ENCODE measurements at places on chromosomes 6 and 20.

DNA sequence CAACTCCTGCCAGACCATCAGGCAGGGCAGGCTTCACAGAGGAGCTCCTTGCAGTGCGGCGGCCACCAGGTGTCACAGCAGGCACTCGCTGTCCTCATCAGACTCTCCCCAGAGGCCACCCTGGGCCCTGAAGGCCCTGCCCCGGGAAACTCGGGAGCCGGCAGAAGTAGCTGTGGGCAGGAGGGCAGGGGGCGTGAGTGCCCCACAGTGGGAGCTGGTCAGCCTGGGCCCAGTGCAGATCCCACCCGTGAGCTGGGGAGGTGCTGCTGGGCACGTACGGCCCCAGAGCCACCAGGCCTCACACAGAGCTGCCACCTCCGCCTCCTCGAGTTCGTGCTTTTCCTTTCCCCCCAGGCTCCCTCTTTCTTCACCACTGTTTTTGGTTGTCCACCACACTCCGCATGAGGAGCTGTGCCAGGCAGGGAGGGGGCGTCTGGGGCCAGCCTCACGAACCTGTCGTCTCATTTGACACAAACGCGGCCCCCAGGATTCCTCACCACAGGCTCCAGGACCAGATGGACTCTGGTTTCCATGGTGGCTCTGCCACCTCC lies 33.8 kb downstream of the FRMD1 start:
- DNase-seq, result no peak

DNA sequence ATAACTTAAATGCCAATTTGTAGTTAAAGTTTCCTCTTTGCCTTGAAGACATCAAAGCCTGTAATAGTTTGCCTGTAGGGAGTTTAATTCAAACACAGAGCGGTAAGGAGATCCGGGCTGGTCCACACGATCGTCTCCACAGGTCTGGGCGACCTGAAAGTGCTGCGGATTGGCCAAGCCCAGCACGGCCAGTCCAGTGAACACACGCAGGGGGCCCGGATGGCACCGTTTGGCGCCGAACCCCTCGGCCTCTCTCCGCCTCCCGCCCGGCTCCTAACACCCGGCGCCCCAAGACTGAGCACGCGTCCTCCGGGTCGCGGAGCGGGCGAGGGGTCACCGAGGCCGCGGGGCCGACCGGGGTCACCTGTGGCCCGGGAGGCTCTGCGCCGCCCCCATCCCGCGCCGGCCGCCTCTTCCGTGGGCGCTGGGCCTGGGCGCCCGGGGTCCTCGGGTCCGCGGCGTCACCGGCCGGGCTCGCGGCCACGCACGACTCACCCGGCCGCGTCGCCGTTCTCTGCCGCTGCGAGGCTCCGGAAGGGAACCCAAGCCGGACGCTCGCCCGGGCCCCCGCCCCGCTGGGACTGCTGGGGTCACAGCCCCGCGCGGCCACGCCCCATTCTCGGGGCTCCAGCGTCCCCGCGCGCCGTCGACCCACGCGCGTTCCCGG lies 481 bp downstream of the SERPINB6 start:
- peak; percentile 22 for DNase-seq

DNA sequence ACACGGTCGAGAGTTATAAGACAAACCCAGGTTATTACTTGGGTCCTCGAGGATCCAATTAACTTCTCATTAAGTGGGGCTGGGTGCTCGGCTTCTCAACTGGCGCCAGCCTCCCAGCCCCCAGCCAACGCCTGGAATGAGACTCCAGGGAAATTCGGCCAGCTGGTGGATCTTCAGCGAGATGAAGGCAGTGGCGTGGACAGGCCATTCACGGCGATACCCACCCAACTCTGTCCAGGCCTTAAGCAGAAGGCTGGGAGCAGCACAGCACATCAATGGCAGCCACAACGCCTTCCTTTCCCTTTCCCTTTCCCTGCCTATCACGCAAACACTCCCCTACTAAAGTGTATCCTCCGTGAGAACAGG lies 868 bp downstream of the METTL24 start:
- DNase-seq, result no peak

DNA sequence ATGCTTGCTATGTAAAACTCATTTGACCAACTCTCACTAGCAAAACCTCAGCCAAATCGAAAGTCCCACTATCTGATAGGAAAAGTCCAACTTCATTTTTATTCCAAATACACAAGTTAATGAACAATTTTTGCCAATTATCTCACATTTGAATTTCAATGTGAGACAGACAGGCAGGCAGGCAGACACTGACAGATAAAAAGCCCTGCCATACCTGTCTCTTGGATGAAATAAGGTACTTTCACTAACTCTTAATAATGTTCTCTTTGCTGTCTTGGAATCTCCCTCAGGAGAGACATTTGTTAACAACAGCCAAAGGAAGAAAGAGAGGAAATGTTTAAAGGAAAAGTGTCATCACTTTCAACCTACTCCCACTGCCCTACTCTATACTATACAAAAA lies 82.0 kb downstream of the RNGTT start:
- no peak for DNase-seq
